ENCODE measurements at places on chromosomes 3 and 15.

DNA sequence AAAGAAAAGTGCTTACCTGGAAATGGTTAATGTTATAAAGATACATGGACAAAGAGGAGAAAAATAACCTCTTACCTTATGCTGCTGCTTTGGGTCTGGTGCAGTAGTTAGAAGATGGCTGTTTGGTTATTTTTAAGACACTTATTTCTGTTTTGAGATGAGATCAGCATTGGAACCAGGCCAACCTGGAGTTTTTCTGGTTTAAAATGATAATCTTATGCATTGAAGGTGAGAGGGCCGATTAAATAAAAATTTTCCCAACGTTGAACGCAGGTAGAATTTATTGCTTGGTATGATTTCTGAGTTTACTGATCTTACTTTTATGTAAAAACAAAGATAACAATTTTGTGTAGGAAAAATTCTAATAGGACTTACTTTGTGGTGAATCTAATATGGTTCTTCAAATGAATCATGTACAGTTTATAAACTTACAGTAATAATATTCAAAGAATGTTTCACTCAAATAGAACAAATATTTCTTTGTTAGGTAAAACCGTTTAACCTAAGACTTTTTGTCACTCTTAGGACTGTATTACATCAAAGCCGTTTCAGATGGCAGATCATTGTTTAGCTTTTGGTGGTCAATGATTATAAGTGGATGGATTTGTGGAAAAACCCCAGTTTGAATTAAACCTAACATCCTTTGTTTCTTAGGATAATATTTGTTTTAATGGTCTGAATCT lies 14.9 kb downstream of the UBE2E2 start:
- peak; percentile 72 for DNase-seq

DNA sequence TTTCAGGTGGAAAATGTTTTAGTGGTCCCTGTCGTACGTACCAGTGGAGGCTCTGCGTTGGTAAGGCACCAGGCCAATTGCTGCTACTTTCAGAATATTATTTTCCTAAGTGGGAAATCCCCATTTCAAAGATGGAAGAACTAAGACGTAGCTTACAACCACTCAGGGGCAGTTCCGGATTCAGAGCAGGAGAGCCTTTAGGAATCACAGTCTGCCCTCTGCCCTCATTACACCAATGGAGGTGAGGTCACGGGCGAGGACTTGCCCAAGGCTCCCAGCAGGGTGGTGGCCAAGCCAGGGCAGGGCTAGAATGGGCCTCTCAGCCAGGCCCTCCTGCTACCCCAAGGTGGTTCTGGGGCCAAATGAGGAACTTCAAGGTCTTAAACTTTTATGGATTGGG lies 72.6 kb downstream of the RASGRF1 start:
- no peak for DNase-seq

- peak; percentile 6 for DNase-seq
Measured at GRCh38 chr3:173912126-173912525, 514.6 kb downstream of the NLGN1 start.

DNA sequence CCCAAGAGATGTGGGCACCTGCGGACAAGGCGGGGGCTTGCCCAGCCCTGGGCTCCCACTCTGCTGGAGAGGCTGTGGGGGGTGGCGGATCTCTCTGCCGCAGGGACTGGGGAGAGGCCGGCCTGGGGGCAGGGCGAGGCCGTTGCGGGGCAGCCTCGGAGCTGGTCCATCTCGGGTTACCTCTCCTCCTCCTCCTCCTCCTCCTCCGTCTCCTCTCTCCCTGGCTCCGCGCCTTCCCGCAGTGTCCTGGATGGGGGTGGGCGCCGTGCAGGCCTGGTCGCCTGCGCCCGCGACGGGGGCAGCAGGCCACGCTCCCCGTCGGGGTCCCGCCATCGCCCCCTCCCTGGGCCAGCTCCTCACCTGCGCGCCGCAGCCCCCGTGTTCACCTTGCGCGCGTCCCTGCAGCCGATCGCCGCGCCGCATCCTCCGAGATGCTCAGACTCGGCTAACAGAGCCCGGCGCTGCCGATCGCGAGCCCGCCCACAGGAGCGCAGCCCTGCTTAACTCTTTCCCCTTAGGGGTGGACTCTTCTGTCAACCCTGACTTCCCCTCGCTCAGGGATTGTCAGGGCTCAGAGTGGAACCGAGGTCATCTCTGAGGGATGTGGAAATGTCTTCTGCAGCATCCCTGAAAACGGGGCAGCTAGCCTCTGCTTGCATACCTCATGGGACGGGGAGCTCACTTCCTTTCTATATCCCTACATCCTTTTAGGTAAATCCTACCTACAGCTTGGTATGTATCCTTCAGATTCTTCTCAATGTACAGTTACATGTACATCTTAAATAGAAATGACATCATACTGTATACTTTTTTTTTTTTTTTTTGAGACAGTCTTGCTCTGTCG lies at the start of gene PRRT3:
PRRT3 (minus strand) TSS at position 447 of the 844 bp plus-strand sequence. CDS start 2,293 bp downstream, outside the sequence.
- DNase-seq: peak; percentile 30

- DNase-seq: no peak
Measured at GRCh38 chr3:4742359-4742758, 236.9 kb upstream of the BHLHE40 start.

- DNase-seq: no peak
Measured at GRCh38 chr3:22620498-22620897, 582.6 kb upstream of the UBE2E2 start.
